ENCODE measurements at places on chromosomes 1 and 21. TPM values are rescaled to one million over a fixed set of nuclear protein-coding genes. Genes with fewer than 3 reads are reported as not detected.

DNA sequence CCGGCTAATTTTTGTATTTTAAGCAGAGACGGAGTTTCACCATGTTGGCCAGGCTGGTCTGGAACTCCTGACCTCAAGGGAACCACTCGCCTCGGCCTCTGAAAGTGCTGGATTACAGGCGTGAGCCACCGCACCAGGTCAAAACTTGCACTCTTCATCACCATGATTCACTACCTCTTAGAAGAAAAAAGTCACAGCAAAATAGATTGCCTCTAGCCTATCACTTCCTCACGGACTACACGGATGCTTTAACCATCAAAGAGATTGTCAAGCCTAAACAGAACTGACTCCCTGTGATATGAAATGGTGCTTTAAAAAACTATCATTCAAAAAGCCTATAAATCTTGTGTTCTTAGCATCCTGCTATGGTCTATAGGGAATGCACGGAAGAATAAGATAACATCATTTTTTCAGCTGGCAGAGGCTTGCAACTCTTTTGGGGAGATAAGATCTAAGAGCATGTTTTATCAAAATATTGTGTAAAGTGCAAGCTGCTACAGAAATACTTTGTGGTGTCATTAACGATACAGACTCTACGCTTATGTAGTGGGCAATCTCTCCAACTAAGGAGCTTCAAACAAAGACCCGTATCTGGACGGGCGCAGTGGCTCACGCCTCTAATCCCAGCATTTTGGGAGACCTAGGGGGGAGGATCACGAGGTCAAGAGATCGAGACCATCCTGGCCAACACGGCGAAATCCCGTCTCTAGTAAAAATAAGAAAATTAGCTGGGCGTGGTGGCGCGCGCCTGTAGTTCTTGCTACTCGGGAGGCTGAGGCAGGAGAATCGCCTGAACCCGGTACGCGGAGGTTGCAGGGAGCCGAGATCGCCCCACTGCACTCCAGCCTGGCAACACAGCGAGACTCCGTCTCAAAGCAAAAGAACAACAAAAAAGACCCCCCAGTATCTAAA is 966 bp downstream of the TFB2M start:
- DNase-seq: no peak

- DNase-seq: no peak
Measured at GRCh38 chr21:36499578-36500471, 19.9 kb upstream of the CLDN14 start.

GRCh38 chr1:207960346-207960745 is 49.4 kb upstream of the CD34 start:
- no peak for DNase-seq

- no peak for DNase-seq
Measured at GRCh38 chr1:167268347-167268787, 47.7 kb downstream of the POU2F1 start.

- no peak for DNase-seq
Measured at GRCh38 chr1:192485692-192486436, 89.7 kb upstream of the RGS1 start.

GRCh38 chr21:44914176-44914874 is 6.4 kb downstream of the ITGB2 start:
- DNase-seq: no peak

DNA sequence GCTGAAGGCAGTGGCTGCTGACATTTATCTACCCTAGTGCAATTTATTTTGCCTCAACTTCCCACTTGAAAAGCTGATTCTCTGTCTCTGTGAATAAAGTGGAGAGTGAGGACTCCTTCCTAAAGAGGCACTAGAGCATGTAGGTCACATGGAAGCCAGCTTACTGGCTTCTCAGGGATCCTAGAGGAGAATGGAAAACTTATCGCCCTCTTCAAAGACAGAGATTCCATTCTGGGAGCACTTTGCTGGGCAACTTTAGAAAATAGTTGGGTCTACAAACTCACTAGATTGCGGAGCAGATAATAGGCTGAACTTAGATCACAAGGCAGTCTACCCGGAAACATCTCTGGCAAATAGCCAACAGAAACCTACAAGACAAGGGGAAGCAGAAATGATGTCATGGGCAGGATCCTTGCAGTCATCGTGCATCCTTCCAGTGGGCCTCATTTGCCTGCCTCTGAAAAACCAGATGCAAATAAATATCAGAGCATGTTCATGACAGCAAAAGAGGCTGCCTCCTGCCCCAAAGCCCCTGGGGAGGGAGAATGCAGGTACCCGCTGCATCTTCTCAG is 104.8 kb upstream of the BARHL2 start:
- DNase-seq: no peak

GRCh38 chr1:246597340-246597739 is 31.1 kb downstream of the CNST start:
- no peak for DNase-seq

GRCh38 chr1:59198564-59198963 is 98.3 kb upstream of the FGGY start:
- no peak for DNase-seq

GRCh38 chr1:57483954-57484353 is 60.1 kb upstream of the DAB1 start:
- DNase-seq: no peak

GRCh38 chr1:223824287-223824686 is 21.5 kb downstream of the TP53BP2 start:
- DNase-seq: no peak

DNA sequence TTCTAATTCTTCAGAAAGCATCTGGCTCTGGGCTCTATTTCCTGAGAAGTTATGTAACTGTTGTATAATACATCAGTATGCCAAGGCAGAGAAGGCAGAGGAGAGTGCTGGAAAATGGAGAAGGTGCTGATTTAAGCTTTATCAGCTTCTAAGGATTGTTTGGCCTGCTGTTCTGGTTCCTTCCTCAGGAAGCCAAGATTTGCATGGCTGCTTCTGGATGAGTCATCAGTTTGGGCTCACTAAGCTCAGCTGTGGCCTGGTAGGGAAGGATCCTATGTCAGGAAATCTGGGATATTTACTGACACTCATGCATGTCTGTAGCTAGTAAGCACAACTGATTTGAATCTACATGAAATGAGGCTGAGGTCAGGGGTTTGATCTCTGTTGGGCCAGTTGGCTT is 73.2 kb upstream of the ADGRL4 start:
- no peak for DNase-seq

GRCh38 chr1:228197555-228198147 is 10.2 kb upstream of the OBSCN start:
- DNase-seq: no peak

DNA sequence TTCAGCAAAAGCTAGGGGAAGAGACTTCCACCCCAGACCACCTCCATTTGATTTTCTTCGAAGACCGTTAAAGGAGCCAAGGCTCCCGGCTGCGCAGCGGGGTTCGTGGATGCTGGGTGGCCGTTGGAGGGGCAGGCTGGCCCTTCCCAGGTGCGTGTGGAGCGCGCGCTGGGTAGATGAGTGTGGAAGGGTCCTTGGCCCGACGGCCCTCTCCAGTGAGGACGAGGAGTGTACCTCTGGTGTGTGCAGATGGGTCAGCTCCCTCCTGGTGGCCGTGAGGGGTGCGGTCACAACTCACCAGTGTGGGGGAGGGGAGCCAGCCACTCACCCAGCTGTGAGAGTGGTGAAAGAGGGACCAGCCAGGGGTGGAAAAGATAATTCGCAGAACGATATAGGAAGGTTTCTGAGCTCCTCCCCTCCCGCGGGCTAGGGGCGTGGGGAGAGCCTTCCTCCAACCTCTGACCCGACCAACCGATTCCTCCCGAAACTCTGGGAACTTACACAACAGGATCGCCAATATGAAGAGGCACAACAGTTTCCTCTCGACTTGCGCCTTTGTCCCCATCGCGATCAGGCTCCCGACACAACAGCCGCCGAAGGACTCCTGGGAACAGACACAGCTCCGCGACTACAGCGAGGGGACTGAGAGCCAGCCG is at the start of gene F11R:
F11R (minus strand) TSS at position 644 of the 656 bp plus-strand sequence; CDS start at position 565, 79 bp downstream.
- no peak for DNase-seq

- DNase-seq: no peak
Measured at GRCh38 chr1:193060406-193060805, 994 bp downstream of the RO60 start.

GRCh38 chr1:185594786-185595410 is 139.3 kb upstream of the HMCN1 start:
- DNase-seq: no peak

GRCh38 chr21:34362136-34362444 is 1.7 kb upstream of the KCNE2 start:
- no peak for DNase-seq

GRCh38 chr1:84998642-84999280 is 1.8 kb upstream of the MCOLN2 start:
- DNase-seq: no peak

- DNase-seq: no peak
Measured at GRCh38 chr1:6601923-6602668, 573 bp downstream of the KLHL21 start.

DNA sequence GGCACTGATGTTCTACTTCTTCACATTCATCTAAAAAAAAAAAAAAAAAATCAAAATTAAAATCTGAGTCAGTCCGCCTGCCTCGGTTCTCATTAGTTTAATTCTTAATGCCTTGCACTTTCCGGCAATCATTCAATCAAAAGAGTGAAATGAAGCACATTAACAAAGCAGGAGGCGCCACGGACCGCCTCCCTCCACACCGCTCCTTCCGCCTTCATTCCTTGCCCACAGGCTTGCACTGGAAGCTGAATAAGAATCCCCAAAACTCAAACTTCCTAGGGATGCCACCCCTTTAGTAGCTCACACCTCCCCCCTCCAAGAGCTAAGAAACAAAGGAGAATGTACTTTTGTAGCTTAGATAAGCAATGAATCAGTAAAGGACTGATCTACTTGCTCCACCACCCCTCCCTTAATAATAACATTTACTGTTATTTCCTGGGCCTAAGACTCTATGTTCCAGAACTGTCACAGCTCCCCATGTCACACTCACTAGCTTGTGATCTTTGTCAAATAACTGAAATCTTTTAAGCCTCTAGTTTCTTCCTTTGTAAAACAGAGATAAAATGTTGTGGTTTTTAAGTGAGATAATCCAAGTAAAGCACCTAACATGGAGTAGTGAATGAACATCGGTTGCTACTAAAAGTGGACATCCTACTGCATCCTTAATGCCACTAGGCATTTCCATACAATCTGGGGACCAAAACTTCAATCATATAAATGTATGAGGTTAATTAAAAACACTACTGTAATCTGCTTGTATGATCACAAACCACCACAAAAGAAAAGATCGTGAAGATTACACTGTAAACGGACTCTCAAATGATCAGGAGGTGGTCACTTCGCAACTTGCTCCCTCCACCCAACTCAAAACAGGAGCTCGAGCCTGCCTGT is 27.4 kb downstream of the LGALS8 start:
- DNase-seq: no peak

- no peak for DNase-seq
Measured at GRCh38 chr1:210394281-210394821, 65.6 kb downstream of the HHAT start.

GRCh38 chr1:179327196-179327595 is 33.6 kb downstream of the SOAT1 start:
- no peak for DNase-seq

DNA sequence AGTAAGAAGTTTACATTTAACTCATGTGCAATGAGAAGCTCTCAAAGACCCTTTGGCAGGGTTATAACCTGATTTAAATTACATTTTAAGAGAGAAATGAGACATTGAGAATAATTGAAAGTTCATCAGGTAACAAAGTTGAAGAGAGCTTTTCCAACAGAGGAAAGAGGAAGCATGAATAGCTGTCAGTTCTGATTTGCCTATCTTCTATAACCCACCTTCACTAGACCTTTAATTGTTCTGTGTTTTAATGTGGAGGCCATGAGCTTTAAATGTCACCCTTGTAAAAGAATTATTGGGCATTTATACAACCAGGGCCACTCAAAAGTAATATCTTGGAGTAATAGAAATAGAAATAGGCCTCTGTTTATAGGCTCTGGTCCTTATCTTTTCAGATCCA is 9.3 kb upstream of the FCRL1 start:
- DNase-seq: no peak

HOOK1 gene
- polyA plus RNA-seq: 28.9 TPM

C1orf210 gene
- polyA plus RNA-seq: not detected

TMEM59 gene
- polyA plus RNA-seq: 545 TPM

GCSAML gene
- 0.14 TPM for polyA plus RNA-seq

PODN gene
- not detected for polyA plus RNA-seq

CLCA2 gene
- polyA plus RNA-seq: not detected

KAZN gene
- polyA plus RNA-seq: 0.20 TPM

OSBPL9 gene
- 63.2 TPM for polyA plus RNA-seq

TNFRSF9 gene
- not detected for polyA plus RNA-seq

TXNIP gene
- polyA plus RNA-seq: 5,430 TPM

CCDC190 gene
- not detected for polyA plus RNA-seq
